Epithelial cell of prostate (primary cell): ENCODE measurements at places on chromosomes 13 and 19.

- no peak for DNase-seq
Observed at GRCh38 chr13:112112534-112113276, 45.8 kb downstream of the SOX1 start.

- DNase-seq, result no peak
Observed at GRCh38 chr19:19169236-19170052, 619 bp downstream of the MEF2B start.

GRCh38 chr13:26978081-26978860 lies 193.3 kb downstream of the USP12 start:
- no peak for DNase-seq

- no peak for DNase-seq
Observed at GRCh38 chr13:26310470-26310869, 56.5 kb downstream of the CDK8 start.

GRCh38 chr19:19217099-19217498 lies 5.3 kb downstream of the NCAN start:
- DNase-seq, result no peak

DNA sequence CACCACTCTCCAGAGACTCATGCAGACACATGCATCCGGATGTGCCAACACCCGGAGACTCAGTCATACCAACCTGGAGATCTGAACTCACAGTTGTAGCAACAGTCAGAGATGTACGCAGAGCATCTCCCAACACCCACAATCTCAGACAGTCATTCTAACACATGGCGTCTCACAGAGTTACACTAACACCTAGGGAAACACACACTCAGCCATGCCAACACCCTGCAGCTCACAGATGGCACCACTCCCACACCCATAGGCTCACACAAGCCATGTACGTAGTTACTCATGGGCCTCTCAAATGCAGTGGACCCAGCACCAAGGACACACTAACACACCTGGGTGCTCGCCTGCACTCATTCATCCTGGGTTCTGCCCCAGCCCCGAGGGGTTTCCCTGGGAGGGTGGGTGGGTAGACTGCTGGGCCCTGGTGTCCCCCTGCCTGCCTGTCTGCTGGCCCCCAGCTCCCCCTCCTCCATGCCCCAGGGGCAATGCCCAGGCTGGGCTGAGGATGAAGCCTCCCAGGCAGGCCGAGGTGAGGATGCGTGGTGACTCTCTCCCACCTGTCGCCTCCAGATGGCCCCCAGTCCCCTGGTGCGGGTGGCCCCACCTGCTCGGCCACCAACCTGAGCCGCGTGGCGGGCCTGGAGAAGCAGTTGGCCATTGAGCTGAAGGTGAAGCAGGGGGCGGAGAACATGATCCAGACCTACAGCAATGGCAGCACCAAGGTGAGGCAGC lies 10.0 kb downstream of the PKN1 start:
- DNase-seq, result no peak

DNA sequence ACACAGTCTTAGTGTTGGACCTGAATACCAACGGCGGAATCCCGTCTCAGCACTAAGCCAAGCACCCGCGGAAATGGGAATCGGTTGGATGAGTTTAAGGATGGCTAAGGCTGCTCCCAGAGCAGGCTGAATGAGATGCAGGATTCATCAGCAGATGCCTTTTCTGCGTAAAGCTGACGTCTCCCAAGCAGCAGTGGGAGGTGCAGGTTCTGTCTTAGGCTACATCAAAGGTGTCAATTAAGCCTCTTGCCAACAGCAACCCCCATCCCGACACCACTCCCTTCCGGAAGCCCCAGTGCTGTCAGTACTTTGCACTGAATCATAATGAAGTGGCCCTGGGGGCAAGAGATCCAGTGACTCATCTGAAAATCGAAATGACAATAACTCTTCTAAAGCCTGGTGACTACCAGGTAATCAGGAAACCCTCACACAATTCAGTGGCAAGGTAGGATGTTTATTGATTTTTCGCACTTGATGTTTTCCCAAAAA lies 275.6 kb downstream of the DCLK1 start:
- DNase-seq, result peak; percentile 22

DNA sequence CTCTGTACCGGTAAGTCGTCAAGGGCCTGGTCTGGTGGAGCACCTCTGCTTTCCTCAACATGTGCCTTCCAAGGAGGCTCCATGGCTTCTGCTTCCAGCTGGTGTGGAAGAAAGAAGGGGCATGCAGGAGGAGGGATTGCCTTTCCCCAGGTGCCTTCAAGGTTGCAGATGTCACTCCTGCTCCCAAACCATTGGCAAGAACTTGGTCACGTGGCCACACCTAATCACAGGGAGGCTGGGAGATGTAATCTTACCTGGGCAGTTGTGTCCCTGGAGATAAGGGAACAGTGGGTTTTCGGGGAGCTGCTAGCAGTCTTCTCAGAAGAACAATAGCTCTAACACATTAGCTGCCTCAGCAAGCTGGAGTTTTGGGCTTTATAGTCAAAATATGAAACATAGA lies 9.7 kb upstream of the GPR18 start:
- DNase-seq, result no peak

GRCh38 chr13:101272886-101273285 lies 143.4 kb downstream of the NALCN start:
- no peak for DNase-seq

GRCh38 chr13:51435002-51435578 lies 17.7 kb downstream of the INTS6 start:
- no peak for DNase-seq

DNA sequence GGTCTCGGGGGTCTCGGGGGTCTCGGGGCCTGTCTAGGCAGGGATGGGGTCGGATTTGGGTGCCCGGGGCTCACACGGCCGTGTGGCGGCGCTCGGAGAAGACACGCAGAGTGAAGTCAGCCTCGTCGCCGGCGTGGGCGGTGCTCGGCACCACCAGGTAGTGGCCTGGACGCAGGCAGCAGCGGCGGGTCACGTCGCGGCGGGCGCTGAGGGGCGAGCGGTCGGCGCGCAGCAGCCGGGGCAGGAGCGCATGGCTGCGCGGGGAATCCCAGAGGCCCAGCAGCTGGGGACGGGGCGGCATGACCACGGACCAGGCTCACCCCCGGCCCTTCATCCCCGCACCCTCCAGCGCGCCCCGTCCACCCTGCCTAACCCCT lies 8.2 kb downstream of the CAPN12 start:
- DNase-seq, result no peak
